ENCODE measurements at places on chromosomes 5 and 9.
A peak's percentile ranks its signal among the peaks of the same experiment; 100 is the strongest.

GRCh38 chr5:5490774-5491347 lies 68.4 kb downstream of the ICE1 start:
- no peak for DNase-seq

- DNase-seq: no peak
Measured at GRCh38 chr5:36406023-36406422, 104.3 kb upstream of the RANBP3L start.

- DNase-seq: no peak
Measured at GRCh38 chr5:71011194-71011792, 13.8 kb downstream of the NAIP start.

- peak; percentile 90 for DNase-seq
Measured at GRCh38 chr9:108057421-108058134, 568.0 kb upstream of the KLF4 start.

DNA sequence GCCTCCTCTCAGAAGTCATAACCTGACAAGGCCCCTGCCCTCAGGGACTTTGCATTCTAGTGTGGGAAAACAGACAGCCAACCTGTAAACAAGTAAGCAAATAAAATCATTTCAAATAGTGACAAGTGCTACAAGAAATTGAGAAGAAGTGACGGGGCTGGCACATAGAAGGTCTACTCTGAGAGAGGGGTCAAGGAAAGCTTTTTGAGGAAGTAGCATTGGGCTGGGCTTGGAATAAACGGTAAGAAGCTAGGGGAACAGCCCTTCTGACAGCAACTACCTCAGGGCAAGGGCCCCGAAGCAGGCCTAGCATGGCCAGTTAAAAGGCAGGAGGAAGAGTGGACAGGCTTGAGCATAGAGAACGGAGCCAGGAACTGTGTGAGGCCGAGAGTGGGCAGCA lies 4.8 kb upstream of the SLC2A8 start:
- DNase-seq: no peak

- DNase-seq: peak; percentile 35
Measured at GRCh38 chr5:44365345-44365744, 23.9 kb downstream of the FGF10 start.

DNA sequence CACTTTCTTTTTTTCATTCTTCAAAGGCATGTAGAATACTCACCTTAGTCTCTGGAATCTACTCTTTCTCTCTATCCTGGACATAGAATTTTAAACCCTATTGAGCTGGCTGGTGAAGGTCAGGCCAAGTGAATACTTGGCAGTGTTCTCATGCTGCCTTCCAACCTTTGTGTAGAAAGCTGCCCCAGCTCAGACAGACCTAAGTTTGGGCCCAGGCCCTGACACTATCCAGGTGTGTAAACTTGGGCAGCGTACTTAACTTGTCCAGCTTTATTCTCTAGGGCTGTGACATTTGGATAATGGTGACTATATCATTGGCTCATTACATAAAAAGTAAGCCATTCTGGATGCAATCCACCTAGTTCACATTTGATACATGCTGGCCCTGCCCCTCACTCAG lies 298.3 kb downstream of the IRX1 start:
- DNase-seq: no peak

GRCh38 chr5:16975950-16976624 lies 40.0 kb upstream of the MYO10 start:
- DNase-seq: no peak

DNA sequence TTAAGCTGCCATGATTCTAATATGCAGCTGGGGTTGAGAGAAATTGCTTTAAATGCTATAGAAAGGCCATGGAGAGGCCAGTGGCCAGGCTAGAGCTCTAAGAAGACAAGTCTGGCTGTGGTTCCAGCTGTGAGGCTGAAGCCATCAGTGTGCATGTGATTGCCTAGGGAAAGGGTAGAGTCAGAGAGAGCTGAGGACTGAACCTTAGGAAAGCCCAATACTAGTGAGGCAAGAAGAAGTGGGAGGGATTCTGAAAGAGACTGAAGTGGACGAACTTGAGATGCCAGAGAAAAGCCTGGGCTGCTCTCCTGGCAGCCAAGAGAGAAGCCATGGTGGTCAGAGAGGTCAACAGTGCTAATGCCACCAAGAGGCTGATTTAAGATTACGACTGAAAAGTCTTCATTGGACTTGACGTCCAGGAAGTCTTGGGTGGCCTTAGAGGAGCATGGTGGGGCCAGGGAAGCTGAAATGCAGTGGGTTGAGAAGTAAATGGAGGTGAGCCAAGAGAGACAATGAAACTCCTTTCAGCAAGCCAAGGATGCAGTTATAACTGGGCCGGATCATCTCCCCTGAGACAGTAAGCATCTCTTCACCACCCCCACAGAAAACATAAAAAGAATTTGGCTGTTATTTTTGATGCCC lies 133.2 kb downstream of the TMEM174 start:
- no peak for DNase-seq

- peak; percentile 31 for DNase-seq
Measured at GRCh38 chr9:132141344-132141947, 20.4 kb upstream of the NTNG2 start.

DNA sequence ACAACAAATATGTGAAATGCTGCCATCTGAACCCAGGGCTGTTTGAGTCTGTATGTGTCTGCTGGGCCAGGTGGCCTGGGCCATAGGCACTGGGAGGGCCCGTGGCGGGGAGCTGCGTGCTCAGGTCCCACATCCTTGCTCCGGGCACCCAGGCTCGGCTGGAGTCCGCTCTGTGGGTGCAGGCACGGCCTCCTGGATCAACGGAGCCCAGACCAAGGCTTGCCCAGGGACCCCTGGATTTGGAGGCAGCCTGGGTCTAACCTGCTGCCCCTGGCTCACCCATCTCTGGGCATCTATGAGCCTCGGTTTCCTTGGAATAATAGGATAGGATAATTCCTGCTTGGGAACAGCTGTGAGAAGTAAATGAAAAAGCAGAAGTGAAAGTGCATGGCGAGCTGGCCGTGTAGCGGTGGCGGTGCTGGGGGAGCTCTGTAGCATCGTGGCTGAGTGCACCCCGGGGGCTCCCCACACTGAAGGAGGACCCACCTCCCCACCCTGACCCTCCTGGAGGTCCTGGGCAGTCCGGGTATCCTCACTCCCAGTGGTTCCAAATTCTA lies 1.2 kb downstream of the CDHR2 start:
- DNase-seq: no peak

DNA sequence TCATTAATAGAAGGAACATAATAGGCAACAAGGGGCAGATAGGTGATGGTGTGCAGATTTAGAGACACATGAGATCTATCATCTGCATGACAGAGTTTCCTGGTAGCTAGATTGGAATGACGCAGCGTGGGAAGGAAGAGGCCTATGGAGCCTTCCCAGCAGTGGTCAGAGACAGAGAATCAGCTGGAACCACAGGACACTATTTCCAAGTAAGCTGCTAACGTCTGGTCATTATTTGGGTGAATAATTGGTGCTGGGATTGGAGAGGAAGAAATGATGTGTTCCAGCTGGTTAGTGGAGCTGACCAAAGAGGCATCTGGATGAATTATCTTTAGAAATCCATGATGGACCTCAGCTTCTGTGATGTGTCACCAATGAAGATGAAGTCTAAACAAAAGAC lies 91.2 kb upstream of the PRR16 start:
- peak; percentile 61 for DNase-seq

DNA sequence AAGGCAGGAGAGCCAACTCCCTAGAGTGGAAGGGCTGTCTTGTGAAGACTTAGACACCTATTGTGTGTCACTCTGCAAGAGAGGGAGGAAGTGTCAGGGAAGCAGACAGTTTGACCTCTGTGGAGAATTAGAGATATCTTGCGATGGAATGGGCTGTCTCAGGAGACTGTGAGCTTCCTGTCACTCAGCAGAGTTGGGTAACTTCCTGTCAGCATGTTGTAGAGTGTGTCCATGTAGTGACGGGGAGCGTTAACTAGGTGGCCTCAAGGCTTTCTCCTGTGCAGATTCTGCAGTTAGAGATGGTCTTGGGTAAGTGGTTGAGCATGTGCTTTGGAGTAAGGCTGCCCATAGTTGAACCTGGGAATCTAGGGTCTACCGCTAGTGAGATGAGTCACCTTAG lies 136.5 kb downstream of the KIF4B start:
- DNase-seq: no peak

- no peak for DNase-seq
Measured at GRCh38 chr5:136143763-136144162, 11.1 kb downstream of the SMAD5 start.

- DNase-seq: no peak
Measured at GRCh38 chr9:69004836-69005235, 9.1 kb downstream of the PRKACG start.

DNA sequence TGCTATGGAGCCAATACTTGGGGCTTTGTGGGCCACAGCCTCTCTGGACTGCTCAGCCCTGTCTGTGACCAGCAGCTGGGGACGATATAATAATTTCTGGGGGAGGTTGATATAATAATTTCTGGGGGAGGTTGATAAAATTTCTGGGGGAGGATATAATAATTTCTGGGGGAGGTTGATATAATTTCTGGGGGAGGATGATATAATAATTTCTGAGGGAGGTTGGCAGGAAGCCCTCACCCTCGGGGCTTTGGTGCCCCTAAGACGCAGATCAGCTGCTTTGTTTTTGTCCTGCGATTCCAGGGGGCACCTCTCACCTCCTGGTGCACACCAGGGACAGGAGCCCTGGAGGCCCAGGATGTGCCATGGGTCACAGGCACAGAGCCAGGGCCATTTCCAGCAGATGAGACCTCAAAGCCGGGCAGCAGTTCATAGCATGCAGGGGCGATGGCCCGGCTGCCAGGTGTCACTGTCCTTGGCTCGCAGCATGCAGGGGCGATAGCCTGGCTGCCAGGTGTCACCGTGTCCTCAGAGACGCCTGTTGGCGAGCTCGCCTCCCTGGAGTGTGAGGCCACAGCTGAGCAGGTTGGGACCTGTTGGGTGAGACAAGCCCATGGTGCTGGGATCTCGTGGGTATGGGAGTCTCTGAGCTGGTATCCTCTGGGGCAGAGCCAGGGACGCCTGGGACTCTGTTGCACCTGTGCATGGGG lies 3.8 kb upstream of the TOR4A start:
- DNase-seq: no peak

- DNase-seq: no peak
Measured at GRCh38 chr5:85998656-85999055, 619.1 kb upstream of the COX7C start.

GRCh38 chr9:97548819-97549540 lies 47.5 kb downstream of the TMOD1 start:
- DNase-seq: no peak

GRCh38 chr5:124808842-124809268 lies 62.4 kb upstream of the ZNF608 start:
- DNase-seq: no peak

DNA sequence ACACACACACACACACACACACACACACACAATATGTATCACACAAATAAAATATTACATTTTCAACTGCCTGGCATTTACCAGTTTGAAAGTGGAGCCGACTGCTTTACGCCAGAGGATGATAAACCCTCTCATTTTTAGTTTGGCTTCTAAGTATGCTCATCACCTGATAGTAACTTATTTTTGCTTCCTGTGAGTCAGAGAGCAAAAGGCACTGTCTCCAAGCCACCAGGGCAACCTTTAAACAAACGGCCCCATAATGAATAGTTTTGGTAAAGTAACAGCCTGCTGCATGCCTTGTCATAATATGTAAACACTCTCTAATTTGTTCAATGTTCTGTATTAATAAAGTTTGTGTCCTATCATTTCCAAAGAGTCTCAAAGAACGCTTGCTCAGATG lies 26.9 kb downstream of the KLF4 start:
- peak; percentile 56 for DNase-seq

GRCh38 chr9:15967068-15967467 lies 414.2 kb downstream of the CCDC171 start:
- DNase-seq: no peak

DNA sequence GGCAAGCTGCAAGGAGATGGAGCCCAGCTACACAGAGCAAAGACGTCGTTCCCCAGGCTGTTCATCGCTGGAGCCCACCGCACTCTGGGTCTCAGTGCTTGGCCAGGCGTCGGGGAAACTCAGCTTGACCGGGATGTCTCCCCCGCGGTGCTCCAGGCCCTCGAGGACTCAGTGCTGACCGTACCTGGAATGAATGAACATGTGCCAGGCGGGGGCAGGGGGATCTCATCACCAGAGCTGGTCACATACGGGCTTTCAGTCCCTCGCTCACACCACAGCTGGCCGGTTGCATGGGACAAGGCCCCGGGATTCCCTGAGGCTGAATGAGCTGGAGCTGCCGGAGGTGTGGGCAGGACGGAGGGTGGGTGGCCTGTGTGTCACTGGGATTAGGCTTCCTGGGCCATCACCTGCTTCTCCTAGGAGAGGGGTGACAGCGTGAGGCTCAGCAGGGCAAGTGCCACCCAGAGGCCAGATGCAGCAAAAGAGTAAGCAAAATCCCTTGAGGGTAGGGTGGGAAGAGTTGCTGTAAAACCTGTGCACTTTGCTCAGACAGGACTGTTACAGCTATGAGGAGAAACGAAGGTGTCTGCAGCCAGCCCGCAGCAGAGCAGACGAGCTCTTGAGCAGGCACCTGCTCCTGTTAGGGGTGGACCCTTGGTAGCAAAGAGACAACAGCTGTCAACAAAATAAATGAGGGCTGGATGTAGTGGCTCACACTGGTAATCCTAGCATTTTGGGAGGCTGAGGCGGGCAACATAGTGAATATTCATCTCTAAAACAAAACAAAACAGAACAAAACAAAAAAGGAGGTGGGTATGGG lies 70.7 kb upstream of the RAPGEF1 start:
- DNase-seq: no peak

DNA sequence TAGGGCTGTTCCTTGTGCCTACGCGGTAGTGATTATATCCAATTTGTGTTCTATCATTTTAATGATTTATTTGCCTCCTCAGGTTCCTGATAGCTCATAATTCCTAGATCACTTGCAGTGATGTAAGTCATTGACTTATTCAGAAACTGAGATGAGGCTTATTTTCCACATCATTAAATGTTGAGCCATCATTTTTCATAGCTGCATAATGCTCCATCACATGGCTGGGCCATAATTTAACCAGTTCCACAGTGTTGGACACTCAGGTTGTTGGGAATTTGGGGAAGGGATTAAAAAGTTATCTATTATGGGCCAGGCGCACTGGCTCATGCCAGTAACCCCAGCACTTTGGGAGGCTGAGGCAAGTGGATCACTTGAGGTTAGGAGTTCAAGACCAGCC lies 35.8 kb upstream of the HMCN2 start:
- DNase-seq: no peak

DNA sequence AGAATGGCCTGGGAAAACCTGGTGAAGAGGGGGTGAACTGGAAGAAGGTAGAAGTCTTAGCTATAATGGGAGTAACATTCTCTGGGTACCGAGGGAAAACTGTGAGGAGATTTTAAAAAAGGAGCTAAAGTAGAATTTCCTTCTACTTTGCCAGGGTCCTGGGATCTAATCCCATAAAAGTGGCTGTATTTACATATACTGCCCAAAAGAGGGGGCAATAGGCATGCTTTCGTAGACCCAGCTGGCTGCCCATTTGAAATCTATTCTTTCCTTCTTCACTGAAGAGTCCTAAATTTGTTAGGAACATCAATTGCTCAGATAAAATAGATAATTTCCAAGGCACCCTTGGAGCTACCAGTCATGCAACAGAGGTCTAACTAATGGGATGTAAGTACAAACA lies 159.2 kb downstream of the CDC42SE2 start:
- peak; percentile 20 for DNase-seq

- no peak for DNase-seq
Measured at GRCh38 chr5:174176511-174176910, 131.0 kb downstream of the NSG2 start.

Data from AG08395 (cell line).